ENCODE measurements at places on chromosomes 2 and 18.
A peak's percentile ranks its signal among the peaks of the same experiment; 100 is the strongest.

DNA sequence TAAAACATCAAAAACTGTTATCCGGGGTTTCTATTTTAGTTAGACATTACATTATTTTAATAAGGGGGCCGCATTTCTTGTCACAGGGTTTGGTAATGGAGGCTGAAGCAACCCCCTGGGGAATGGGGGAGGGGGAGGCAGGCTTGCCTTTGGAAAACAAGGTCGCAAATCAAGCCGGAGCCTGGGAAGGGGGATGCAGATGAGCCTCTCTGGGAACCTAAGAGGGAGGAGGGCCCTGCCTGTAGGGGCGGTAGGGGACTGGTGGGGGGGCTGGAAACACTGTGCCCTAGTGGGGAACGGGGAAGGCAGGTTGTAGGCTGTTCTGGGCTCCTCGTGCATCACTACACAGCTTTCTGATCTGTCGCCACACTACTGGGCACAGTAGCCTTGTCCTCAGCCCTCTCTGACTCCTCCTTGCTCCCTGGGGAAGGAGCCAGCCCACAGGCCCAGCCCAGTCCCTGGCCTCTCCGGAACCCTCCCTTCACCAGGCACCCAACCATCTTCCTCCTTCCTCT is 170.2 kb upstream of the SMAD2 start:
- DNase-seq: no peak

DNA sequence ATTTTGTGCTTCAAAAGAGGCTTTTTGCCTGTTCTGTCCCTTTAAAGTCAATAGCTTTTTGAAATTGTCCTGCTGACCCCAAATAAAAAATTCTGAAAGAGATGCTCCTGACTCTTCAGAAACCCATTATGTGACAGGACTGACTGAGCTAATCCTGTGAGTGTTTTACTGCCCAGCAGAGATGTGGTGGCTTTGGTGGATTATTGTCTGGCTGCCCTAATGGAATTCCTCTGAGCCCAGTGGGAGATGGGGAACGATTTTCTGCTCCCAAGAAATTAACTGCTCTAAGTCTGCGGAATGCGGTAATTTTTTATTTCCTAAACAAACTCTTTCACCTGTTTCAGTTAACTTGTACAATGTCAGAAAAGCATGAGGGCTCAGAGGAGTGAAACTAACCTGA is 258.2 kb downstream of the IKZF2 start:
- no peak for DNase-seq

- DNase-seq: no peak
Measured at GRCh38 chr18:35508746-35509338, 11.1 kb upstream of the INO80C start.

- DNase-seq: no peak
Measured at GRCh38 chr2:208040199-208041171, 15.2 kb upstream of the PLEKHM3 start.

GRCh38 chr2:42342061-42342794 is 18.8 kb downstream of the COX7A2L start:
- peak; percentile 22 for DNase-seq

DNA sequence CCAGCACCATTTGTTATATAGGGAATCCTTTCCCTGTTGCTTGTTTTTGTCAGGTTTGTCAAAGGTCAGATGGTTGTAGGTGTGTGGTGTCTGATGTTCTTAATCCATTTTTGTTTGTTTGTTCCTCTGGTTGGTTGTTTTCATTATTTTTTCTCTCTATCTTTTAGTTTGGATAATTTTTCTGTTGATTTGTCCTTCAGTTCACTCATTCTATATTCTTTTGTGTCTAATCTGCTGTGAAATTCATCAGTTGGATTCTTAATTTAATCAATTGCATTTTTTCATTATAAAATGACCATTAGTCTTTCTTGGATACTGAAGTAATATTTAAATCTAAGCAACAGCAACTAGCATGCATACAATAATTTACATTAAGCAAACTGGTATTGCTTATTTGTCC is 206.7 kb upstream of the TRIB2 start:
- no peak for DNase-seq

Data from HuH-7.5 (cell line).